Activated CD4-positive, alpha-beta T cell treated with anti-CD3 and anti-CD28 coated beads for 48 hours (primary cell): ENCODE measurements at places on chromosomes 2 and 18.

- no peak for DNase-seq
These were observed 59.7 kb upstream of the LDAH start for GRCh38 chr2:20882466-20883170.

DNA sequence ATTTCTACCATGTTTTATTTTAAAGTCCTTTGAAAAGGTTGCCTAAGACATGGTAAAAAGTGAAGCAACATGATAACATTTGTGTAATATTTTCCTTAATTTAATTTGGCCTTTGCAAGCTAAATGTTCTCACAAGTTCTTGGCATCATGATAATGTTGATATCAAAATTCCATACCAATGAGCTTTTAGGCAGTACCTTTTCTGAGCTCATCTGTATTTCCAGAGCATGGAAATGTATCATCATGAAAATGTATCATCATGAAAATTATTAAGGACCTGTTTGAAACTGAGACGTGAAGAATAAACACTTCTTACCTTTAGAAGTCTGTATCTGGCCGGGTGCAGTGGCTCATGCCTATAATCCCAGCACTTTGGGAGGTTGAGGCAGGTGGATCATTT, 73.8 kb downstream of the VWC2L start:
- DNase-seq = no peak

DNA sequence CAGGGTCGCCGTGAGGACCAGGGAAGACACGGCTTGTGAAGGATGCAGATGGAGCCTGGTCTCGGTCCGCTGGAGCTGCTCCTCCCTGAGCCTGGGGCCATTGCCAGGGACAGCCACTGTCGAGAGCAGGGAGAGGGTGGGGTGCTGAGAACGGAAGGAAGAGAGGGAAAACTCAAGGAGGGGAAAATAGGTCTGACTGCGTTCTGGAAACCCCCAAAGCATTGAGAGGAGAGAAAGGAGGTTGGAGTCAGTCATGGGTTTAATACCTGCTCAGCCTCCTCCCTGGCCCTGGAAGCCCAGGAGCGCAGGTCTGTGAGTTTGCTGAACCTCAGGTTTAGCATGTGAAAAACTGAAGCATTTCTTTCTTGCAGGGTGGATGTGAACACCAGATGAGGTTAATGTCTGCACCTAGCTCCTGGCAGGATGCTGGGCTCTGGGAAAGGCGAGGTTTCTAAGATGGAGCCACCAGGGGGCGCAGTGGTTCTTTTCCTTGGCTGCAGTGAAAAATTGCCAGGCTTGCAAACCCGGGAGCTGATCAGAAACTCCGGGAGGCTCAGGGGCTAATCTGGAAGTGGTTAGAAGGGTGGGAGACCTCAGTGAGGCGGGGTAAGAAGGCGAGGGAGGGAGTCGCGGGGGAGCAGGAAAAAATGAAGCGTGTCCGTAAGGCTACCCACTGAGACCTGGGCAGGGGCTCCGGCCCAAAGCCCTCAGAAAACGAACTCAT, 33.6 kb upstream of the RNF149 start:
- peak; percentile 84 for DNase-seq

GRCh38 chr2:205763708-205764211, 81.5 kb downstream of the NRP2 start:
- peak; percentile 49 for DNase-seq

DNA sequence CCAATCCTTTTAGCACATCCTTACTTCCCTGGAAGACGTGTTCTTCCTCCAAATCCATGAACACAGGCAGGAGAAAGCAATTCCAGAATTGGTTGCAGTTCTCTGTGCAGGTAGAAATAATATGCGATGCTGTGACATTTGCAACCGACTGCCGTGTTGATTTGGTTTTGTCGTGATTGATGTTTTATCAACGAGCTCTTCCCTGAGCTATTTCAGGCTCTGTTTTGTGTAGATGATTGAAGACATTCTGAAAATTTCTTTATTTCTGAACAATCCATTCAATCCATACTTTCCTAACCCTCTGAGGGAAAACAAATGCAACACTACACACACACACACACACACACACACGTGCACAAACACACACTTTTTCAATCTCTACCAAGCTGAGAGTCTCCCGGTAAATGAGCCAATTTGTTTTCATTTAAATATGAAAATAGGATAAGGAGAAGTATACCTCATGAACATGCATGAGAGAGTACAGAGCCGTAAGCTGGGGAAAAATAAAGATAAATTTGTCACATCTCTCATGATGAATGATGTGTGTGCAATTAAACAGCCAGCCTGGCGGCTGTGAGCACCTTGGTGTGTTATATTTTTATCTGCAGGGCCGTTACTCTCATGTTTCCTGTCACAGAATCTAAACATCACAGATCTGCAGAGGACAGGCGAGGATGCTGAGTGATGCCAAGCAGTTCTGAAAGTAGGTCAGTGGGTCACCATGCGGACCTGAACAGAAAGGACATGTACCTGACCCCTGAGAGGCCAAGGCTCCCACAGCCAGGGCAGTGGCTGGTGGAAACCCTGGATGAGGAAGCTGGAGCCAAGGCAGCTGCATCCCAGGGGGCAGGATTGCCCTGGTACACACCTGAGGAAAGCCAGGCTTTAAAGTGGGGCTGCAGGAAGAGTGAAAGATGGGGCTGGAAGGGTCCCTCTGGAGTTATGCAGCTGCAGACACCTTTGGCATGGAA, 64.8 kb downstream of the PDCL3 start:
- DNase-seq = no peak

DNA sequence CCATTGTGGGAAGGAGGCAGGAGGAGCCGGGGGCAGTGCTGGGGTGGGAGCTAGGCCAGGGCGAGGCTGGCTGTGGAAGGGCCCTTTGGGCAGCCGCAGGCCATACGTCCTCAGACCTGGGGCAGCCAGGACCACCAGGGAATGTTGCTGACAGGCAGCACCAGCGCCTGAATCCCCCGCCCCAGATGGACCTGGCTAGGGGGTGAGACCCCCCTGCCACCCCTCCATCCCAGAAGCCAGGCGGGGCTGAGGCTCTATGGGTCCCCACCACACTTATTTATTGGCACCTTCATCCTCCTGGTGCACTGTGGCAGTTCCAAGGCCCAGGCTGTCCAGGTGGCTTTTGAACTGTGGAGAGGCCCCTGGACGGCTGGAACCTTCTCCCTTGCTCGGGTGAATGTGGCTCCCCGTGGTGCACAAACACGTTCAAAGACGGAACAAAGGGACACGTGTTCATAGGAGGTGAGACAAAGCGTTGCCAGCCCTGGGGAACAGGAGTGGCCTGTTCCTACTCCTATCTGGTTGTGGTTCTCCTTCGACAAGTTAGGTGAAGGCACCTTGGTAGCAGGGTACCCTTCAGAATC, 35.1 kb downstream of the RAMP1 start:
- DNase-seq = no peak

- no peak for DNase-seq
These were observed 468.3 kb upstream of the RGPD4 start for GRCh38 chr2:107358362-107358761.

DNA sequence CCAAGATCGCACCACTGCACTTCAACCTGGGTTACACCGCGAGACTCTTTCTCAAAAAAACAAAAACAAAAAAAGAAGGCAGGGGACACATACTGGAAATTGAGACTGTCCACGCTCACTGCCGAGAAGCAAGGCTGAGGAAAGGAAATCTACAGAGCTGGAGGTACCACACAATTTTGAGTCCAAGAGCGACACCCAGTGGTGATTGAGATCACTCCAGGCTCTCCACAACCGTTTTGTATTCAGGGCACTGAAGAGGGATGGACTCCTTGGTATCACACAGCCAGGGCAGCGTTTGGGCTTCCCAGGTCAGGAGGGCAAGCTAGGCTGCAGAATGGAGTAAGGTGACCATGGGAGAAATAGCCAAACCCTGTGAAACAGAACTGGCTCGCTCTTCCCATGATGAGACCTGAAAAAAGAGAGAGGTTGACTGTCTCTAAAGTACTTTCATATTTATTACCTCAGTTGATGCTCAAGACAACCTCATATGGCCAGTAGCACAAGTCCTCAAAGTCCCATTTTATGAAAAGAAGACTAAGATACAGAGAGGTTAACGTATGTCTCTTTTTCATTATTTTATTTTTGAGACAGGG, 74.5 kb upstream of the YPEL5 start:
- DNase-seq = peak; percentile 76

GRCh38 chr18:78725426-78725825, 254.2 kb upstream of the SALL3 start:
- DNase-seq = no peak

DNA sequence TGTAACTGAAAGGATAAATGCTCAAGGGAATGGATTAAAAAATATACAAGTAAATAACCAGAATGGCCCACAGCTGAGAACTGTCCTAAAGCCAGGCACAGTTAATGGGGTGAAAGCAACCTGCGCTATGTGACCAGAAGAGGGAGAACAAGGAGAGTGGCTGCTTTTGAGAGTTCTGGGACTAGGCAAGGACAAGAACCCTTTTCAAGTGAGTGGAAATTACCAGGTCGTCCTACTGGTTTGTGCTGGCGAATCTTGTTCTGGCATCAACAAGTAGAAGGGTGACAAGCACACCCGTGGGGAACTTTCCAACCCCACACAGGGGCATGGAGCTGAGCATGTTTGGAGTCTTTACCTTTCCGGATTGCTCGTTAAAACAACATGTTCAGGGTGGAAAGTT, 82.8 kb downstream of the TMEM17 start:
- no peak for DNase-seq

- no peak for DNase-seq
These were observed 144.0 kb upstream of the VRK2 start for GRCh38 chr2:57902578-57902977.

- DNase-seq = no peak
These were observed 36.9 kb upstream of the FZD7 start for GRCh38 chr2:201996679-201997314.

DNA sequence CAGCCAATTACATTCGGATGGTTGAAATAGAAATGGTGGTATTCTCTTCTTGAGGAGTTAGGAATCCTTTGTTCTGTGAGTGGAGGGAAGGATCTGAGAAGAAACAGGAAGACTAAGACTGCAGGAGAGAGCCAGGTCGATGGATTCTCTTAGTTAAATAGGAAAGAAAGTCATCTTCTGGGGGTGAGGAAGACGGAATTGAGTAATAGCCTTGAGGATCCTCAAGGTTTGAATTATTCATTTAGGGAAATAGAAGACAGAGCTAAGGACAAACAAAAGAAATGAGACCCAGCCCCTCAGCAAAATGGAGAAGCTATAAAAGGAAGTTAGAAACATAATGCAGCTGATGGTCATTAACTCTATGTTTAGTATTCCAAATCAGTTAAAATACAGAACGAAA, 1.8 kb downstream of the LAPTM4A start:
- no peak for DNase-seq

DNA sequence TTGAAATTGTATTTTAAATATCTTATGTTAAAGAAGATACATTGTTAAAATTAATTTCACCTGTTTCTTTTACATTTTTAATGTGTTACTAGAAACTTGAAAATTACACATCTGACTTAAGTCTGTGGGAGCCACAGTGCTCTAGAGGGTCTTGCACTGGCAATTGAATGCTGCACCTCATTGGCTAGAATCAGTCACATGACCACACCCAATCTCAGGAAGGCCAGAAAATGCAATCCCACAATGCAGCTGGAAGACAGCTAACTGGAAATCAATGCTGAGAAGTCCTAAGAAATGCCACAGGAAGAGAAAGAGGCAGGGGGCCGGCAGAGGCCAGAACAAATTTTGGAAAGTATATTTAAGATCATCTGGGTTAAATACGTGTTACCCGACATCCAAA, 189.2 kb upstream of the POU3F3 start:
- no peak for DNase-seq

GRCh38 chr18:48922801-48923730, 27.7 kb downstream of the SMAD7 start:
- DNase-seq = no peak

GRCh38 chr18:38980420-38980819, 1414.8 kb upstream of the CELF4 start:
- no peak for DNase-seq

DNA sequence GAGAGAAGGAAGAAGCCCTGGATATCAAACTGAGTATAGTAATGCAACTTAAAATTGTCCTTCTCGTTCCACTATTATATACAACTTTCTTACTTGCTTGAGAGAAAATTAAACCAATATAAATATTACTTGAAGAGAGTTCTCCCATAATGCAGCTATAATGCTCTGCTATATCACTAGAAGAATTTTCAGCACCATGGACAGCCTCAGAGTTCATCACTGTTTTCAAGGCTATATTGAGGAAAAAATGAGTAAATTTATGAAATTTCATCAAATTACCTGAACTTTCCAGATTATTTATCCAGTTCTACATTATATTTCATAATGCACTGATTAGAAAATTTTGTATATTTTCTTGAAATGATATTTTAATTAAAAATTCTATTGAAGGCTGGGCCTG, 1053.5 kb upstream of the FAM98A start:
- no peak for DNase-seq

DNA sequence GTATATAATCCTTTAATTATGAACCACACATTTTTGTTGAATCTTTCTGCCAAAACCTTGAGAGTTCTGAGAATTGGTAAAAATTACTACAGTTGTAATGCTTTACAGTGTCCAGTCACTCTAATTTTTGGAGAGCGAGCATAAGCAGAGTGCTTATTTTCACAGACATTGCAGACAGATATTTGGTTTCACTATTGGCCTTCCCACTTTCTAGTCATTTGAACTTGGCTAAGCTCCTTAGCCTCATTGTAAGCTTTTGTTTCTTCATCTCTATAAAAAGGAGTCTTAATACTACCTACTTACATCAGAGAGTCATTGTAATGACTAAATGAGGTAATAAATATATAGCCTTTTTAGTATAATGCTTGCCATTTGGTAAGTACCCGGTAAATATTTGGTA, 80.4 kb downstream of the LCLAT1 start:
- no peak for DNase-seq

- no peak for DNase-seq
These were observed 25.3 kb upstream of the IL1RN start for GRCh38 chr2:113102133-113102532.

DNA sequence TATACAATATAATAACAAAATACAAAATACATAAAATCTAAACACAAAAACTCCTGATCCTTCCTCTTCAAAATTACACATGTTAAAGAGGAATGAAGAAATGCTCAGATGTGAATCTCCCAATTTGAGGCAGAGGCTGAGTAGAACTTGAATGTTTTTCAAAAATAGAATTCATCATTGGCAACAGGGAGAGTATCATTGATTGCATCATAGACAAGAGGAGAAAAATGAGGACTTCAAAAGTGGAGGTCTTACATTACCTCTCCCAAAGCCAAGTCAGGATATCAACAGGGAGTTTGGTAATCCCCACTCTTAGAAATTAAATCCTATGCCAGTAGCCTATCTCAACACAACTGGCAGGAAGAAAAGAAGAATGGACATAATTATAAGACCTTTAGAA, 2023.9 kb upstream of the CELF4 start:
- no peak for DNase-seq

GRCh38 chr2:62743506-62743905, 38.0 kb downstream of the EHBP1 start:
- DNase-seq = no peak

- DNase-seq = no peak
These were observed 142.6 kb upstream of the GPC1 start for GRCh38 chr2:240292619-240293525.
